ENCODE measurements at places on chromosomes 6 and 20.
A peak's percentile ranks its signal among the peaks of the same experiment; 100 is the strongest.

DNA sequence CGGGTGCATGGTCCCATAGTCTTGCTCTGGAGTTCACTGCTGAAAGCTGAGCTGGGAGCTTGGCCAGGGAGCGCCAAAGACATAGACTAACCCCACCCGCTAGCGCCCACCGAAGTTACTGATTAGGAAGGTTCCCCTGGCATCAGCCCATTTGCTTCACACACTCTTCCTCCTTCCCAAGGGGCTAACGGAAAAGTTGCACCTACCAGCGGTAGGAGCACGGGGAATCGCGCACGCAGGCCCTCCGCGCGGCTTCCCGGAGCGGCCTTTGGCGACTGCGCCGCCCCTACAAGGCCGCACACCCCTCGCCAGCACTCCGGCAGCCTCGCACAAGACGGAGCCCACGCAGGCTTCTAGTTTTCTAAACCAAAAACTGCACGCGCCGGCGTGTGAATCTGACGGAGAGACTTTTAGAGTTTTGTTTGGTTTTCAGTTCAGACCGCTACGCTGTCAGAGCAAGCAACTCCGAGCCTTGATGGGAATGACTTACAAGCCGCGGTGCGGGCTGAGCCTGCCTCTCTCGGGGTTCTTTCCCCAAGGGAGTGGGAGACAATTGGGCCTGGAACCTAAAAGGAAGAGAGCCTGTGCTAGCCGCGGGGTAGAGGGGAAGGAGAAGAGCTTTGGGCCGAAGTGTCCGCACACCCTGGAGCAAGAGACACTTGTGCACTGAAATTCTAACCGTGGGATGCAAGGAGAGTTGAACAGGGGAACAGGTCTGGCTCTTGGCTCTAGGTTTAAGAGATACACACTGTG lies 891 bp upstream of the POU3F2 start:
- no peak for DNase-seq

DNA sequence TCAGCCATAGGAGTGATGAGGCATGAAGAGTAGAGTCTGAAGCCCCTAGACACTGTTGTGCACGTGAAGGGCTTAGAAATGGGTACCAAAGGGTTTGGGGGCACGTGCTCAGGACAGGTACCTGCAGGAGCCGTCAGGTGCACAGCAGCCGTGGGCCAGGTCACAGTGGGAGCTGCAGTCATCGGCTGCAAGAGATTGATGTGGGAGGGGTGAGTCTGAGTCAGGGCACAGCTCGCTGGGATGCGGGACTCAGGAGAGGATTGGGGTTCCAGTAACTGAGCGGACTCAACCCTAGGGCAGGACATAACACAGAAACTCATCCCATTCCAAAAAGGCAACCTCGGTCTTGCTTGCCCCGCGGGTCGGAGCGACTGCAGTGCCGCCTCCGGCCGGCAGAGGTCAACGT lies 1.1 kb downstream of the DLK2 start:
- peak; percentile 66 for DNase-seq

DNA sequence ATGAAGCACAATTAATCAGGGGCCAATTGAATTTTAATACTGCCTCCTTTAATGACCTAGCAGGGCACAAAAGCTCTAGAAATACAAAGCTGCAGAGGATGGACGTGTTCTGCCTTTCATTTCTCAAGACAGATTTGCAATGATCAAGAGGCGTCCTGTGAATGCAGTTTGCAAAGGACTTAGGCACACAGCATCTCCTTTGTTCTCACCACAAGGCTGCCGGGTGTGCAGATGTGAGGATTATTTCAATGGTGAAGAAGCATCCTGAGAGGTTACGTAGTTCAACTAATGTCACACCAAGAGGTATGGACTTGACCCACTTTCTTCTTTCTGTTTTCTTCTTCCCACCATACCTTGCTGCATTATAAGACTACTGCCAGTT lies 42.9 kb upstream of the SPTLC3 start:
- no peak for DNase-seq

DNA sequence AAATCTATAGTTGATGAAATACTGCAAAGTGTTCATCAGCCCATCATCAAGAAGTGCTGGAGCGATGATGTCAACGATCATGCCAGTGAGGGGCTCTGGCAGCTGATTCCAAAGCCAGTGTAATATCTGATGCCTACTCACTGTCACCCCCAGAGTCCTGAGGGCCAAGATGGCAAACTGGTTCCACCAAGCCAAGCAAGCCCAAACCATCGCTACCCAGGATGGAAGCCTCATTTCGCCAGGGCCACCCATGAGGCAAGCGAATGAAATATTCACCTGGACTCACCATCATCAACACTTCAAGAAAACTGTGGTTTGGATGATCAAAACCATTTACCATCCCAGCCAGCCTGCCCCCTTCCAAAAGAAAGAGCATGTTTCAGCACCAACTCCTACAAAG lies 76.5 kb downstream of the GNAS-AS1 start:
- DNase-seq, result no peak

GRCh38 chr20:50957276-50957675 lies 1.1 kb downstream of the DPM1 start:
- no peak for DNase-seq

GRCh38 chr20:34621383-34622367 lies 55.2 kb downstream of the PIGU start:
- no peak for DNase-seq

DNA sequence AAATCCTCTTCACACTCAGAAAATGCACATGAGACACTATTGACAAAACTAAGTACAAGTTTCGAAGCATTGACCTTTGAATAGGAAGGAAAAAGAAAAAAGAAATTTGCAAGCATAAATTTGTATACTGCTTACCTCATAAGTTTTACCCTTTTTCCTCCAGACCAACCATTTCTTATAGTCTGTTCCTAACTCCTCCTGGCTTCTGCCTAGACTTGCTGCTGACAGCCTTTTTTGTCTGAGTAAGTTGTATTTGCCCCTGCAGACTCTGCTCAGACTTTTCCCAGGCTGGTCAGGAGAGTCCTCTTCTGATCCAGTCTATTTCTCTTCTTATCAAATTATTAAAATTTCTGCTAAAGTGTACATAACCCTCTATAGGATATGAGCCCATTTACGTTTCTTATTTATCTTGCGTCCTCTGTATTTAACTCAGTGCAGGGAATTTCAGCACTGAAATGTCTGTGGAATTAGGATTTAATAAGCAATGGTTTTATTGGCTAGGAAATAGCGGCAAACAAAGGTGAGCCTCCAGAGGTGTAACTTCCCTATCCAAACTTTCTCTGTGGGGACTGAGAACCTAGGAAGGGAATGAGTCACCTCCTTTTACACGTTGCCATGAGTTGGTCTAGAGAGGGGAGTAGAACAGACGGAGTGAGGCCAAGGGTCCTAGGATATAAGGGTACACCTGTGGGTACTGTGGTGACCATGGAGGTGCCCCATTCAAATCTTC lies 207.1 kb upstream of the MARCKS start:
- no peak for DNase-seq

Data from stimulated activated CD4-positive, alpha-beta T cell treated with anti-CD3 and anti-CD28 coated beads, Interleukin-4, amount 100 ng/mL, for 24 hours (primary cell).